GM23338 (cell line): ENCODE measurements at places on chromosomes 12 and 14. TPM values are rescaled to one million over a fixed set of nuclear protein-coding genes. Genes with fewer than 3 reads are reported as not detected.

DNA sequence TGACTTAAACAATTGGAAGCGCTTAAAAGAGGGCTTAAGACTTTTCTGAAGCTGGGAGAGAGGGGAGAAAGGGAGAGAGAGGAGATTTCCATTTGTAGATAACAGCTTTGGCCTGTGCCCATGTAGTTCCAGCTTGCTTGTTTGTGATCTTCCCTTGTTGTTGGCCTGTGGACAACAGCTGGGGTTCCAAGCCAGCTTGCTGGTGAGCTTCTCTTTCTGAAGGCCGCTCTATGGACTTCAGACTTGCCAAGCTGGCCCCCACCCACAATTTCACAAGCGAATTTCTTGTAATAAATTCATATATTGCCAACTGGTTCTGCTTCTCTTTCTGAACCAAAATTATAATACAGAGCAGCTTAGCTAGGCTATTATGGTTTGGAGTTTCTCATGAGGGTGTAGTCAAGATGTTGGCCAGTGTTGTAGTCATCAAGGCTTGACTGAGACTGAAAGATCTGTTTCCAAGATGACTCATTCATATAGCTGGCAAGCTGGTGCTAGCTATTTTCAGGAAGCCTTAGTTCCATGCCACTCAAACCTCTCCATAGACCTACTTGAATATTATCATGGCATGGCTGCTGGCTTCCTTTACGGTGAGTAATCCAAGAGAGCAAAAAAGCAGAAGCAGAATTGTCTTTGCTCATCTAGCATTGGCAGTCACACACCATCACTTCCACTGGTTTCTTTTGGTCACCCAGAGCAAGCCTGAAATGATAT is 89.4 kb downstream of the ATP23 start:
- no peak overlapping the region for H3K4me3 ChIP-seq
- no peaks in the 10 kb centered on the region for H3K4me1 ChIP-seq
- no peak overlapping the region for H3K27ac ChIP-seq
- DNase-seq, result no peak
- no peaks in the 10 kb centered on the region; the same call in 1 of the 2 replicates for H3K36me3 ChIP-seq

Gene KRT78
- total RNA-seq, result not detected in 2 replicates

DNA sequence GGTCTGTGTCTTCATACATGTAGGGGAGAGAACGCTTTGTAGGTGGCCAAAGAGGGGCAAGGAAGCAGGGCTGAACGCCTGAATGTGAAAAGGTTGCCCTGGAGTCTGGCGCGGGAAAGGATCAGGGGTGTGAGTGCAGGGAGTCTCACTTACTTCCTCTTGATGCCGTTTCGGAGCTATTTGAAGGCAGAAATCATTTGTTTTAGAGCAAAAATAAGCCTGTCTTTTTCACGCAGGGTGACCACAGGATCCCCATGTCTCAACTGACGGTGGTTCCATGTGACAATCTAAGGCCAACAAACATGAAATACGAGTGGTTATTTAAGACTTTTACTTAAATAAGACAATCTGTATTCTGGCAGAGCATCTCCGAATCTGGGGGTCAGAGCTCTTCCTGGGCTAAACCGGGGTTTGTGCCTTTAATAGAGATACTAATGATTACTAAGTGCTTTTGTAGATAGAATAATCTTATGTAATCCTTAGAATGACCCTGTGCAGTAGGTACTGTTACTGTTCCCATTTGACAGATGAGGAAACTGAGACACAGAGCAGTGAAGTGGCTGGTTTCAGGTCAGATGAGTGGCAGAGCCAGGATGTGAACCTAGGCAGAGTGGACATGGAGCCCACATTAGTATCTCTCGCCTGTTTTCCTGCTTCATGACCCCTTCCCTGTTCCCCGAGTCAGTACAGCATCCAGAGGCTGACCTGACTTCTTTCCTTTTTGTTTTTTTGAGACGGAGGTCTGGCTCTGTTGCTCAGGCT is 1.9 kb downstream of the BRI3BP start:
- H3K27me3 ChIP-seq, result no peaks in the 10 kb centered on the region; the same call in 1 of the 2 replicates
- H3K4me1 ChIP-seq, result peaks cover 18% of the 10 kb centered on the region
- peak; percentile 40 for DNase-seq
- no peak overlapping the region for H3K27ac ChIP-seq
- H3K4me3 ChIP-seq, result peak overlapping the region; percentile 71

GRCh38 chr14:79730953-79731352 is 480.4 kb downstream of the DIO2 start:
- H3K36me3 ChIP-seq, result peaks cover 5% of the 10 kb centered on the region; the same call in 1 of the 2 replicates
- no peak overlapping the region for H3K27ac ChIP-seq
- DNase-seq, result no peak
- no peak overlapping the region for H3K4me3 ChIP-seq
- H3K27me3 ChIP-seq, result no peaks in the 10 kb centered on the region
- H3K4me1 ChIP-seq, result no peaks in the 10 kb centered on the region

Gene LTBP2
- total RNA-seq, result 0.49 and 2.1 TPM in 2 replicates

DNA sequence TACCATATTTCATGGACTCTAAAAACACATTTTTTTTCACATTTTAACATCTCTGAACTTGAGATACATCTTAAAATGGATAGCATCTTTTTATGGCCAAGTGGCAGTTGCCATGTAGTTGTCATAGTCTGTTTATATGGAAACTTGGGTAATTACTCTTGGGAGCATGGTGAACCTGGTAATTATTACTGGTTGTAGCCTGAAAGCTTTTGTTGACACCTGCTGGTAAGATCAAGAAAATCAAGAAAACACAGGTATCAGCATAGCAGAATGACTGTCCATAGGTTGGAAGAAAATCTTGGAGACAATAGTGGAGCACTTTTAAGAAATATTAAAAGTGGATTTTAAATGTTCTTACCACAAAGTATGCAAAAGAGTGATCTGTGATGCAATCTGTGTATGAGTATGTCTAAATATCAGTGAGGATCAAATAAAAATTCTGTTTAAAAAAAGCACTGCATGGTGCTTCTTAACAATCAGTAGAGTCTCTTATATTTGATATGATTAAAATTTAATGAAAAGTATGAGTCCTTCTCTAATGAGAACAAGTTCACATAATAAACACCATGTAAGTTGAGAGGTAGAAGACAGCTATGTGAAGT is 44.2 kb downstream of the TTC8 start:
- no peaks in the 10 kb centered on the region for H3K36me3 ChIP-seq
- no peak overlapping the region for H3K27ac ChIP-seq
- DNase-seq, result peak; percentile 33
- H3K4me1 ChIP-seq, result no peaks in the 10 kb centered on the region
- no peaks in the 10 kb centered on the region for H3K27me3 ChIP-seq

- H3K27ac ChIP-seq, result no peak overlapping the region
- no peak overlapping the region for H3K4me3 ChIP-seq
- H3K4me1 ChIP-seq, result no peaks in the 10 kb centered on the region
- no peaks in the 10 kb centered on the region for H3K27me3 ChIP-seq
- no peaks in the 10 kb centered on the region for H3K36me3 ChIP-seq
Measured at GRCh38 chr14:65297744-65298143, 114.8 kb upstream of the FUT8 start.

Gene RBP5
- 3.0 TPM in 1 of 2 replicates, not detected in the other for total RNA-seq

GRCh38 chr12:13002301-13003097 is 2.4 kb upstream of the HEBP1 start:
- H3K27me3 ChIP-seq, result peaks cover 21% of the 10 kb centered on the region
- no peak overlapping the region for H3K27ac ChIP-seq
- no peaks in the 10 kb centered on the region for H3K36me3 ChIP-seq
- H3K4me3 ChIP-seq, result peak overlapping the region; percentile 90
- DNase-seq, result no peak

DNA sequence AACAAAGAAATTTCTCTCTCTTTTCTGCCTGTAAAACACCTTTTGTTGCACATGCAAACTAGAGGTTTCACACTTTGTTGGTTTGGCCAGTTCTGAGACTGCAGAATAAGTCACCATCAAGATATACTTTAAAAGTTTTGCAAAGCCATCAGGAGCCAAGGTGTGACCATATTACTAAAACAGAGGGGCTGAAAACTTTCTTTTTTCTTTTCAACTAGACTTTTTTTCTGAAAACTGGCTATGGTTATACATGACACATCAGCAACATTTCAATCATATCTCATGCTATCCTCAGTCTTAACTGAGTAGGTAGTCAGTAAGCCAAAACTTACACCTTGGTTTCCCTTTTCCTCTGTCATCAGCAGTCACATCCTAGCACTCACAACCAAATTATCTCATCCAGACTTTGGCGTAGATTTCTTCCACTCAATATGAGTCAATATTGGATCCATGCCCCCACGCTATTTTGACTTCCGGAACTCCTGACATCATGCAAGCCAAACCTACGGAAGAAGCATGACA is 4.1 kb upstream of the IFNG start:
- H3K36me3 ChIP-seq, result no peaks in the 10 kb centered on the region
- H3K4me1 ChIP-seq, result no peaks in the 10 kb centered on the region
- no peaks in the 10 kb centered on the region for H3K27me3 ChIP-seq
- no peak for DNase-seq
- H3K27ac ChIP-seq, result no peak overlapping the region

DNA sequence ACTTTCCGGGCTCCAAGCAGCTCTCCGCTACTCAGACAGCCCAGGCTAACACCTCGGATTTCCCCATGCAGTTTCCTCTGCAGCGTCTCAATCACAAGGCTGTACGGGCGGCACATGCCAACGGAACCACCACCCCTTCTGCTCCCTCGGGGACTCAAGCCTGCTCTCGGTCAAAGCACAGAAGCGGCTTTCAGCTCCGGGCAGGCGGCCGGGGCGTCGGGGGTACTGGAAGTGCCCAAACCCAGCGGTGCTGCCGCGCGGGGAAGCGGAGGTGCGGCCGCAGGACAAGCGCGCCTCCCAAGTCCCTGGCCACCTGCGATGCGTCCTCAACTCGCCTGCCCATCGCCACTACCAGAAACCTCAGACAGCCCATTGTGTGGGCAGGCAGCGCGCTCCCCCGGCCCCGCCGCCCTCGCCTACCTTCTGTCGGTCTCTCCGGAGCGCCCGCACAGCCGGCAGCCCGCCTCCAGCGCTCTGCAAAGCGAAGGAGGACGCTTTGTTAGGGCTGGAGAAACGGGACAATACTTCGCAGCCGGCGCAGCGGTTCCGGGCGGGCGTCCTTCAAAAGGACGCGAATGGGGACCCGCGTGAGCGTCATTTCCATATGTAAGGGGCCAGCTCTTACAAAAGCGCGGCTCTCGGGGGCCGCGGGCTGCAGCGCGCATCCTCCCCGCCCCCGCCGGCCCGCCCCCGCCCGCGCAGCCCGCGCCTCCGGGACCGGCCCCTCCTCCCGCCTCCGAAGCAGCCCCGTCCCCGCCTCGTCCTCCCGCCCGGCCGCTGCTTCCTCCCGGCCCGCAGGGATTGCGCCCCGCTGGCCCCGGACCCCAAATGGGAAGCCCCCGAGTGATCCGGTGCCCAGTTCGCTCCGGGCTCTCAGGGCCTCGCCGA is 674 bp downstream of the NIN start:
- H3K4me3 ChIP-seq, result peak overlapping the region; percentile 84
- peaks cover 89% of the 10 kb centered on the region for H3K27me3 ChIP-seq
- DNase-seq, result peak; percentile 83
- no peaks in the 10 kb centered on the region for H3K36me3 ChIP-seq

Gene KRT80
- not detected in 2 replicates for total RNA-seq

Gene TC2N
- total RNA-seq, result 35.0 and 42.1 TPM in 2 replicates

Gene ADAM20
- 1.7 and 2.1 TPM in 2 replicates for total RNA-seq

- H3K27me3 ChIP-seq, result no peaks in the 10 kb centered on the region
- no peak overlapping the region for H3K4me3 ChIP-seq
- H3K27ac ChIP-seq, result no peak overlapping the region
- DNase-seq, result no peak
Measured at GRCh38 chr12:27618836-27619235, 77.4 kb upstream of the REP15 start.

DNA sequence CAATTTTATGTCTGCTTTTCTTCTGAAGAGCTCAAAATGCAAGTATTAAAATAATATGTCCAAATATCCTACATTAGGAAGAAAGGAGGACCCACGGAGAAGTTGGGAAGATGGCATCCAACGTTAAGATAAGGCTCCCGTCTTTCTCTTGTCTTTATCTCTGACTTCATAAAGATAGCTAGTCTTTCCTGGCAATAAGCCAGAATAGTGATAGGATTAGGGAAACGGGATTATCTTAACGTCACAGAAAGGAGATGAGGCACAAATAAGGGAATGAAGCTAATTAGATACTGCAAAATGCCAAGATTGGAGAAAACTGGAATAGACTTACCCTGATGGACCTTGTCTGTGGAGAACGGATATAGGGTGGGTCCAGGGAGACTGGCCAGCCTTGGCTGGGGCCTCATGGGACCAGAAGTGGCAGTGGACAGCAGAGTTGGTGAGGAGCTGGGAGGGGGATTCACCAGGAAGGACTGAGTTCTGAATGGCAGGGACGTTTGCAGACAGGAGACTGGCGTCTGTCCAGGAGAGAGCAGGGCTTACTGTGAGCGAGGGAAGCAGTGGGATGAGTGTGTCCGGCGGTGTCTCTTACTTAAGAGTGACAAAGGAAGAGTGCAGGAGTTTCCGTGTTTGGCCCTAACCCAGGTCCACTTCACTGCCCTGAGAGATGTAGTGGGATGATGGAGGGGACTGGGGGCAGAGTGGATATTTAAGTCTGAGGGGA is 119.9 kb downstream of the CACNA1C start:
- H3K27me3 ChIP-seq, result no peaks in the 10 kb centered on the region
- H3K27ac ChIP-seq, result no peak overlapping the region
- H3K4me1 ChIP-seq, result no peaks in the 10 kb centered on the region

DNA sequence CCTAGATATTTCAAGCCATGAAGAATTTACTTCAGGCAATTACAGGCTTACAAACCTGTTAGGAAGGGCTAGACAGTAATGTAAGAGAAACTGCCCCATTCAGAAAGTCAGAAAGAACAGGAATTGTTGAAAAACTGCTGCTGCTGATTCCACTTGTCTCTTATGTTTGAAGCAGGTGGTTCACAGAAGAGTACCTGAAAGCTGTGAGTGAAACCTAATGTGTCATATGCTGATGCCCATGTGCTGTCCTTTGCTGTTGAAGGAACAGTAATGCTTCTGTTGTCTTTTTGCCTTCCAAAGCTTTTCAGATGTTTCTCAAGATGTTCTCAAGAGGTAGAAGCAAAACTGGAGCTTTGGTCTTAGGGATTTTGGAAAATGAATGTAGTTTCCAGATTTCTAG is 39.0 kb downstream of the MNAT1 start:
- no peaks in the 10 kb centered on the region for H3K36me3 ChIP-seq
- no peaks in the 10 kb centered on the region for H3K27me3 ChIP-seq
- no peak for DNase-seq
- peaks cover 16% of the 10 kb centered on the region for H3K4me1 ChIP-seq

DNA sequence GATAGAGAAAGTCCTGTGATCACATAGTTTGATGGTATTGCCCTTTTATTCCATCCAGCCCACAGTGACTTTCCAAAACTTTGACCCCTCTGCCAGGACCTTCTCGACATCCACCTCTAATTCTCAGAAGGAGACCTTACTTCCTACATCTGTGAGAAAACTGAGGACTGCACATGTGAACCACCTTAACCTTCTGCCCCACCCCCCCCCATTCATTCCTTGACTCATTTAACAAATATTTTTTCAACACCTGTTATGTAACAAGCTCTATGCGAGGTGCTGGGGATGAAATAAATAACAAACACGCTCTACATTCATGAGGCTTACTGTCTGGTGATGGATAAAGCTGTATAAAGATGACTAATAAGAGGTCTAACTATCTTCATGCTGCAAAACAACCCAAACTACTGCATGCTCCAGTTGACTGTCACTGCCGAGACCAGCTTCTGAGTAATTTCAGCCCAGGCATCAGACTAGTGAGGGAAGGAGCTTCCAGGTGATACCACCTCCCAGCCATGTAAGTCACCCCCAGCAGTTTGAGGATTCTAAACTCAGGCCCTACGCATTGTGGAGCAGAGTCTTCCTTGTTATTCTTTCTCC is 1.9 kb upstream of the HAL start:
- 0 out of 2 replicates have a peak overlapping the region, but pooled peaks have one; percentile 46 for H3K27ac ChIP-seq
- no peak overlapping the region for H3K4me3 ChIP-seq
- DNase-seq, result no peak
- no peaks in the 10 kb centered on the region for H3K4me1 ChIP-seq
- H3K36me3 ChIP-seq, result peaks cover 13% of the 10 kb centered on the region
